CD4-positive, alpha-beta T cell (primary cell): ENCODE measurements at places on chromosomes 16 and 17.

DNA sequence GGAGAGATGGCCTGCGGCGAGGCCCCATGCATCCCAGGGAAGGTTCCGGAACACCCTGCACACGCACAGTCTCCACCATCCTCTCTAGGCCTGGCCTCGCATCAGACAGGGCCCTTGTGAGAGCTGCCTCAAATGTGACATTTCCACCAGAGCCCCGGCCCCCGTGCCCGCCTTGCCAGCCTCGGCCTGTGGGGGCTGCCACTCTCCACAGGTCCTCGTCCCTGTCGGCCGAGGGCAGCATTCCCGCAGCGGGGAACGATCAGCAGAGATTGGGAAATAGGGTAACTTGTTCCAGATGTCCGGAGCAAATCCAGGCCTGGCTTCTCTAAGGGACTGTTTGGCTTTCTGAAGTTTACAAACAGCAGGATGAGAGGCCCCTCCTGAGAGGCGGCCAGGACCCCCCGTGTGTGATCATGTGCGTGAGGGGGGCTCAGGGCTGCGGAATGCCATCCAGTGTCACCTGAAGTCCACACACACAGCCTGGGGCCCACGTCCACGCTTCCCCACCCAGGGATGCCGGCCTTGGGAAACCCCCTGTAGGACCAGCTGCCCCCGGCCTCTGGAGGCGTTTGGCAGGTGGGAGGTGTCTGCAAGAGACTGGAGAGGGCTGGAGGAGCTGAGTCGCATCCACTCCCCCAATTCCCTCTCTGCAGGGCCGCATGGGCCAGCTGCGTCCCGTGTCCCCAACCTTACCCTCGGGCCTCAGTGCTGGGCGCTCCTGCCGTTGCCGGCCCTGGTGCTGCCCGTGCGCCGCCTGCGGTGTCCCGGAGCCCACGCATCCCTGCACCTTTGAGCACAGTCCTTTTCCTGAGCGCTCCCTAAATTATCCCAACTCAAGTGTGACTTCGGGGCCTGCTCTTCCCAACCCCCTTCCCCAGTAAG is 70.4 kb downstream of the ZDHHC7 start:
- no peak for DNase-seq

DNA sequence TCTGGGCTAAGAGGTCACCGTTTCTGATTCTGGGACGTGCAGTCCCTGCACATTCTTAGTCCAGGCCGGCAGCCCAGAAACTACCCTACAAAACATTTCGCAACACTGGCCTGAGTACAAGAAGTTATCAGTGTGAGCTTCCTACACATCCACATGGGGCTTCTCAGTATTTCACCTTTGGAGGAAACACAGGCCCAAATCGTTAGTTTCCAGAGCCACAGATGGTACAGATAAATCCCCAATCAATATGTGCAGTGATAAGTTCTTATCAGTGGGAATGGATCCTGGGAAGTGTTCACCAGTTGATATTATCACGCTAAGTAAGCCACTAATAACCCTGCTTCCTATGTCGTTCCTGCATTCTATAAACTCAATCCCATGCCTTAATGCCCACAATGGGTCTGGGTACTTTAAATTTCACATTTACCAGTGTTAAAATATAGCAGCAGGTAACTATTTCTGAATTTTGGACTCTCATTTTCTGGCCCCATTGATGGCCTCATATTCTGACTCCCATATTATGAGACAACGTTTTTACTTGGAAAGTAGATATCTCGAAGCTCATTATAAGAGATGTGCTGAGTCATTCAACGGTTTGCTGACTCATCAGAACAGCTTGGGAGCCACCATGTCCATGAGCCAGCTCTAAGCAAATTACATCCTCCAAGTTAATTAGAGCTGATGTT is 370.2 kb upstream of the MAF start:
- DNase-seq: no peak

DNA sequence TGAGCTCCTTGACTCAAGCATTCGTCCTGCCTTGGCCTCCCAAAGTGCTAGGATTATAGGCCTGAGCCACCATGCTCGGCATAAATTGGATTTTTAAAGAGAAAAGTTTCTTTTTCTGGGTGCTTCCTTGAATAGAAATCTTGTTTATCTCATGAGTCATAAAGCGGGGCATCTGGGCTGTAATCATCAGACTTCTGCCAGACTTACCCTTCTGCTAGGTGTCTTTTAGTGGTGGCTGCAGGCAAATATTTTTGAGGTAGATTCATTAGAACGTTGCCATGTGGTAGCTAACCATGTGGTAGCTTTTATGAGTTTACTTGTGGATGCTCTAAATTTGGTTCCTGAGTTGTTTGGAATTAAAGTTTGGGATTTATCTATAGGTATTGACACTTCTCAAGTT is 13.4 kb downstream of the PGS1 start:
- no peak for DNase-seq

- no peak for DNase-seq
Measured at GRCh38 chr17:80753685-80754345, 209.2 kb downstream of the RPTOR start.

GRCh38 chr17:61411261-61412142 is 11.9 kb downstream of the TBX2 start:
- no peak for DNase-seq

- DNase-seq: no peak
Measured at GRCh38 chr16:67444259-67445125, 13.6 kb downstream of the HSD11B2 start.

DNA sequence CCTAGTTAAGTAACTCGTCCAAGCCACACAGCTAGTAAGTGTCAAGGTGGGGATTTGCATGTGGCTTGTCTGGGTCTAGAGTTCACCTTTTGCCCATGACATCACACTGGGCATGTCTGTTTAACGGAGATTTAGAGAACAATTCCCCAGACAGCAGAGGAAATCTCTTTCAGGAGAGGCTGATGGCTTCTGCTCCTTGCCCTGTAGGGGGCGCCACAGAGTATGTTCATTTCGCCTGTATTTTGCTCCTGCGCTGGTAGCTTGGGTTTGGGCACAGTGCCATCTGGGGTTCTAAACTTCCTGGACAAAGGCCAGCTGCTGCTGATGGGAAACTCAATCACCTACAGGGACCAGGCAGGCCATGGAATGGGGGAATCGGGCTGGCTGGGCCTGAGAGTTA is 20.4 kb downstream of the OTOA start:
- DNase-seq: peak; percentile 34

GRCh38 chr17:64658931-64659330 is 3.2 kb downstream of the SMURF2 start:
- no peak for DNase-seq

DNA sequence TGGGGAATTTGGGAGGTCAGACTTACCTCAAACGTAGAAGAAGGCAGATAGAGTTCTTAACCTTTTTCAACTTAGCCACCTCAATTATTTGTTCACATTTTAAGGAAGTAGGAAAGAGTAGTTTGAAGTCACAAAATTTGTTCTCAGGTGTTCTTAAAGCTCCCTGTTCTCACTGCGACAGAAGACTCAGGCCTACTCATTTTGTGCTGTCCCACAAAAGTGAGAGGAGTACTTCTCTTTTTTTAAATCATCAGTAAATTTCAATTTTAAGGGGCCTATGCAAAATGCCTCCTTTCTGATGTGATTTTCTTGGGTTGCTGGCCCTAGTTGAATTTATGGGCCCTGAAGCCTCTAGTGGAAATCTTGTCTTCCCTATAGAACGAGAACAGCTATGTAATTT is 133.4 kb downstream of the MAP2K6 start:
- DNase-seq: no peak

DNA sequence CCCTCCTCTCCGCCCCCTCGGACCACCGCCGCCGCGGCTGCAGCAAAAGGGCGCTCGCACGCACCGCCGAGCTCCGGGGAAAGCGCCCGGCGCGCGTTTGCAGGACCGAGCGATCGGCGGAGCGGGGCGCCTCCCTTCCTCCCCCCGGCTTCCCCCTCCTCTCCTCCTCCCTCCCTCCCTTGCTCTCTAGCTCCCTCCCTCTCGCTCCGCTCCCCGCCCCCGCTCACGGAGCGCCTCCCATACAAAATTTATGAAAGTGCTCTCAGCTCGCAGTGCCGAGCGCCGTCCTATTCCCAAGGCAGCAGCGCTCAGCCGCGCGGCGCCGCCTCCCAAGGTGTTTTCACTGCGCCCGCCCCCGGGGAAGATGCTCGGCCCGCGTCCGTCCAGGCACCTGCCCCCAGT is at the start of gene RTN4RL1:
TSS of gene RTN4RL1 (minus strand) at position 115 of the 402 bp plus-strand sequence. CDS start 469 bp downstream, outside the sequence.
- peak; percentile 76 for DNase-seq

GRCh38 chr16:19589771-19590302 is 34.3 kb downstream of the VPS35L start:
- no peak for DNase-seq

DNA sequence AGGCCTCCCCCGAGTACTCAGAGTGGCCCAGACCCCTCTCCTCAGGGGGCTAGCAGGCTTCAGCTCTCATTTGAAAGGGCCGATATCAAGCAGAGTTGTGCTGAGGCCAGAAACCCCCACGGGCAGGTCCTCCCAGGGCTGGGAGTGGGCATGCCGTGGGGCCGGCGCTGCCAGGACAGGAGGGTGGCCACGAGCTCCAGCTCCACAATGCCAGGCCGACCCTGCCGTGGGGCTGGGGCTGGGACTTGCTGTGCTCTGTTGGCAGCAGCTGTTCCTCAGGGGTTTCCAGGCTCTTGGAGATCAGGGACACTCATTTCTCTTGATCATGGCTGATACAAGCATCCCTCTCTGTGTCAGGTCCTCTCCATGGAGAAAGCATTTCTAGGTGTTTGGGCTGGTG is 3.2 kb upstream of the NPB start:
- no peak for DNase-seq

DNA sequence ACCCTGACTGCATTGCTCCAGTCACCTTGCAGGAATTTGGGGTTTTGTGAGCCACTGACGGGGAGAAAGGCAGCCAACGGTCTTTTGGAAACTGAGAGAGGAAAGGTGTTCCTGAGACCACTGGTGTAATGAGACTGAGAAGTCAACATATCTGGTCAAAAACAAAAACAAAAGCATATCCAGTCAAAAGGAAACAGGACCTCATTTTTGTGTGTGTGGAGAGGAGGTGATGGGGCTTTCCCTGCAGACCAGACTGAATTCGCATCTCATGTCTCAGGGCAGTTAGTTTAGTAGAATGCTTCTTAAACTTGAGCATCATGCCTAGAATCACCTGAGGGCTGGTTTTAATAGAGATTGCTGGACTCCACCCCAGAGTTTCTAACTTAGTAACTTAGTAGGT is 198.4 kb downstream of the COPRS start:
- no peak for DNase-seq

GRCh38 chr17:49548051-49548505 is 27.6 kb upstream of the NXPH3 start:
- DNase-seq: no peak

DNA sequence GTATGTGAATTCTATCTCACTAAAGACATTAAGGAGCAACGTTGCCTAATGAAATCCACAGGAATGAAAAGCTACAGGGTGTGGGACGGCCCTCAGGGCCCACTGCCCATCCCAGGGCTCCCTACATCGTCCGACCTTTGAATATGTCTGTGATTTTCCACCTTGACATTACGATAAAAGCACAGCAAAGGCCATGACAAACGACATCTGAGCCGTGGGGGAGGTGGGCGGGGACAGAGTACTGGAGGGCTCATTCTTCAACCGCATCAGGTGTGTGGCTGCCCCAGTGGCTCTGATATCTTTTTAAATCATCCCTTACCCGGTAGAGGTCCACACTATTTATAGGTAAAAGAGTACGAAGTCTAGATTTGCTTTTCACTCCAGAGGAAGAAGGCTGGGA is 35.1 kb downstream of the LMF1 start:
- DNase-seq: no peak

- no peak for DNase-seq
Measured at GRCh38 chr17:53807286-53807685, 15.4 kb upstream of the KIF2B start.

DNA sequence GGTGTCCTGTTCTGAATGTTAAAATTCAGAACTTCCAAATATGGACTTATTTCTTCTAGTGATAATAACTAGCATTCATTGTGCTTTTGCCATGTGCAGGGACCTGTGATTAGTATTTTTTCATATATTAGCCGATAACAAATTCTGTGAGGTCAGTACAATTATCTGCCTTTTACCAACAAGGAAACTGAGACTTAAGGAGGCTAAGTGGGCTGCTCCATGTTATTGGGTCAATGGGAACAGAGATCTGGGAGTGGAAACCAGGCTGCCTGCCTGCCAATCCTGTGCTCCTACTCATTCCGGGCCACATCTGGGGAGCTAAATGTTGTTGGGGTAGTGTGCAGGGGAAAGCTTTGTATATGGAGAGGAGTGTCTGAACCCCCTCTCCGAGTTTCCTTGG is 3.7 kb downstream of the TMEM106A start:
- no peak for DNase-seq

DNA sequence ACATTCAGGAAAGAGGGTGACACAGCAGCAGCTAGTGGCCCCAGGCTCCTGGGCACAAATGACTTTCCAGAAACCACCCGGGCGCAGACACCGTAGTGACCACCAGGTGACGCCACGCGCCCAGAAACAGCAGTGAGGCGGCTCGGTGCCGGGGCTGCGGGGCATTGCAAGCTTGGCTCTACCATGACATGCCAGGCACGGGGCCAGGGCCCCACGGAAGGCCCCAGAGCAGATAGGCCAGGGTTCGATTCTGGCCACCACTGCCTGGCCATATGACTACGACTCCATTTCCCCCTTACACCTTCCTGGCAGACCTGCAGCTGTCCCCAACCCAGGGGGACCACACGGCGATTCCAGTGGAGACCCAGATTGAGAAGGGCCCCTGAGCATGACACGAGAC is 6.7 kb downstream of the RHBDF1 start:
- peak; percentile 78 for DNase-seq

- peak; percentile 11 for DNase-seq
Measured at GRCh38 chr17:69064476-69064875, 3.7 kb upstream of the ABCA9 start.

- DNase-seq: peak; percentile 41
Measured at GRCh38 chr17:59565959-59566324, 532 bp downstream of the DHX40 start.

GRCh38 chr17:18005496-18005895 is 32.8 kb downstream of the DRC3 start:
- no peak for DNase-seq

DNA sequence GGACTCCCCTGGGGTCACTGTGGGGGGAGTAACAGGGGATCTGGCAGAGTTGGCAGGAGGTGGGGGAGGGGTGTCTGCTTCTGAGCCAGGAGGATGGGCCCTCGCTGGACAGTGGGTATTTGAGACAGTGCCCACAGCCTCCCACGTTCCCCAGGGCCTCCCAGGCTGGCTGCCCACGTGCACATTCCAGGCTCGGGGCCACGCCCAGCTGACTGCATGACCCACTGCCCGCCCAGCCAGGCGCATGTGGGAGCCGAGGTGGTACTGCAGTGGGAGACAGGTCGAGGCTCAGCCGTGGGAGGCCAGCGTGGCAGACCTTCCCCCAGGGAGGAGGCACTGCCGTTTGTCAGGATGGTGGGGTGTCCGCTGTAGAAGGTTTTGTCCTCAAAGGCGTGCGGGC is 38.8 kb downstream of the BAHCC1 start:
- DNase-seq: no peak

GRCh38 chr16:10226141-10226986 is 44.1 kb upstream of the GRIN2A start:
- DNase-seq: no peak

DNA sequence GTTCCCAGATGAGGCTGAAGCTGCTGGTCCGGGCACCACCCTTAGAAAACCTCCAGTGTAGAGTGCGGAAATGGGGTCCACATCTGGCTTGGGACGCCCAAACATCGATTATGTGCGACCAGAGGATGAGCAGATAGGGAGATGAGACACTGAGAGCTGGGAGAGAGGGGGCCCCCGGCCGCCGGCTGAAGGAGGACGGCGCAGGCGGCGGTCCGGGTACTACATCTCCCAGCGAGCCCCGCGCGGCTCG is 182 bp upstream of the SPECC1 start:
- DNase-seq: no peak

- DNase-seq: no peak
Measured at GRCh38 chr17:82632451-82632850, 15.8 kb downstream of the WDR45B start.
